ENCODE measurements at places on chromosomes 5 and 9. TPM values are rescaled to one million over a fixed set of nuclear protein-coding genes. Genes with fewer than 3 reads are reported as not detected.

The SLC22A4 gene
- 0.93 TPM for total RNA-seq

DNA sequence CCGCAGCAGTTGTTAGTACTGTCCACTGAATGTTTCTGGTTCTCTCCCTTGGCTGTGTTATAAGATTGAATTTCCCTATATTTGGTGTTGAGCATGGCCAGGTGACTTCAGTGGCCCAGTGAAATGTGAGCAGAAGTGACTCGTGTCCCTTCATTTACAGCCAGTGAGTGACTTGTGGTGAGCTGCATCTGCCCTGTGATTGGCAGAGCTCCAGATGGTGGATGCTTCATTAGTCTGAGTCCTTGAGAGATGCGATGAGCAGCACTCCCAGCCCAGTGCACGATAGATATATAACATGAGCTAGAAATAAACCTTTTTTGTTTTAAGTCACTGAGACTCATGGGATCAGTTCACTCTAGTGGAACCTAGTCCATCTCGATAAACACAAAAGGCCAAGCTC, 19.3 kb downstream of the PCSK5 start:
- H3K4me1 ChIP-seq, result no peaks in the 10 kb centered on the region
- no peaks in the 10 kb centered on the region for H3K36me3 ChIP-seq
- H3K27me3 ChIP-seq, result peaks cover 9% of the 10 kb centered on the region
- H3K4me3 ChIP-seq, result no peak overlapping the region
- no peak for DNase-seq

- no peak overlapping the region for H3K4me3 ChIP-seq
- no peak for DNase-seq
- no peaks in the 10 kb centered on the region for H3K36me3 ChIP-seq
- H3K27ac ChIP-seq, result no peak overlapping the region
Observed at GRCh38 chr5:168647083-168647482, 67.9 kb upstream of the PANK3 start.

GRCh38 chr9:4309806-4310205, 9.9 kb upstream of the GLIS3 start:
- H3K4me3 ChIP-seq, result no peak overlapping the region
- H3K36me3 ChIP-seq, result no peaks in the 10 kb centered on the region
- H3K27ac ChIP-seq, result no peak overlapping the region

GRCh38 chr9:127264462-127265219, at the start of gene GARNL3:
Gene GARNL3, plus strand, starts transcription at chr9:127264774. Its CDS starts 104 bp downstream, at chr9:127264878.
- no peaks in the 10 kb centered on the region for H3K4me1 ChIP-seq
- H3K27ac ChIP-seq, result no peak within 1 kb of the TSS
- H3K36me3 ChIP-seq, result no peaks in the 10 kb centered on the region

The SHC3 gene
- not detected for total RNA-seq

The ZBED3 gene
- total RNA-seq, result 0.17 TPM

The IFNA2 gene
- not detected for total RNA-seq

- H3K27ac ChIP-seq, result no peak overlapping the region
- peaks cover 48% of the 10 kb centered on the region for H3K4me1 ChIP-seq
- H3K4me3 ChIP-seq, result peak overlapping the region; percentile 38
- H3K36me3 ChIP-seq, result peaks cover 57% of the 10 kb centered on the region
- no peaks in the 10 kb centered on the region for H3K27me3 ChIP-seq
Observed at GRCh38 chr9:33032865-33033264, 7.8 kb downstream of the DNAJA1 start.

The PCDHAC2 gene
- not detected for total RNA-seq

- no peak overlapping the region for H3K27ac ChIP-seq
- H3K4me3 ChIP-seq, result no peak overlapping the region
- no peaks in the 10 kb centered on the region for H3K36me3 ChIP-seq
- peaks cover 24% of the 10 kb centered on the region for H3K4me1 ChIP-seq
Observed at GRCh38 chr9:92723299-92723625, 41.4 kb downstream of the BICD2 start.

GRCh38 chr9:79757881-79758669, 186.3 kb downstream of the TLE4 start:
- no peak for DNase-seq
- no peaks in the 10 kb centered on the region for H3K4me1 ChIP-seq
- no peak overlapping the region for H3K4me3 ChIP-seq

DNA sequence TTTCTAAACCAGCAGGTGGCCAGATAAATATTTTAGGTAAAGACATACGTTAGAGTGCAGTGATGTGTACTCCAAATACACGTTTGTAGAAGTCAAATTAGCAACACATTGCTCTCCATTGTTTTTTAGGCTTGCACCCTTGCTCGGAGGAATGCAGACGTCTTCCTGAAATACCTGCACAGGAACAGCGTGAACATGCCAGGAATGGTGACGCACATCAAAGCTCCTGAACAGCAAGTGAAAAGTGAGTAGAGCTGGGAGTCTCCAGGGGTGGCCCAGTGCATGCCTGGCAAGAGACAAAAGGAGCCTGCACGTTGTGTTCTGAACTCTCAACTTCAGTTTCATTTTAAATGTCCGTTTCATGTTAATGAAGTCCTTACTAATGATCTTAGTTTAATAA, 207.5 kb upstream of the OTULINL start:
- DNase-seq, result no peak
- no peak overlapping the region for H3K4me3 ChIP-seq
- no peaks in the 10 kb centered on the region for H3K27me3 ChIP-seq

GRCh38 chr9:126991183-126991582, 76.6 kb downstream of the RALGPS1 start:
- no peak for DNase-seq
- no peak overlapping the region for H3K27ac ChIP-seq
- no peak overlapping the region for H3K4me3 ChIP-seq
- peaks cover 34% of the 10 kb centered on the region for H3K36me3 ChIP-seq
- peaks cover 58% of the 10 kb centered on the region for H3K27me3 ChIP-seq

DNA sequence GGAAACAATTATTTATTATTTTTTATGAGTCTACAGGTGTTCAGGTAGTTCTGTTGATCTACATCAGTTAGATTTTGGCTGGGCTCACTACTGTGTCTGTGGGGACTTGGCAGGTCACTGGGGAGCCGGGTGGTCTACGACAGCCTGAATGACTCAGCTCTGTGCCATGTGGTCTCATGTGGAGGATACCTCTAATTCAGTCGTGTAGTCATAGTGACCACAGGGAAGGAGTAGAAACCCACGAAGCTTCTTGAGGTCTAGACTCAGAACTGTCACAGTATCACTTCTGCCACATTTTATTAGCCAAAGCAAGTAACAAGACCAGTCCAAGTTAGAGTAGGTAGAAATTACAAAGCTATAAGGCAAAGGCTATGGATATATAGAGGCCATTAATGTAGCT, 64.7 kb upstream of the GRAMD2B start:
- peak; percentile 73 for DNase-seq
- H3K4me3 ChIP-seq, result peak overlapping the region; percentile 8
- peak overlapping the region; percentile 20 for H3K27ac ChIP-seq
- peaks cover 2% of the 10 kb centered on the region for H3K27me3 ChIP-seq
- H3K36me3 ChIP-seq, result no peaks in the 10 kb centered on the region

GRCh38 chr5:93120051-93120450, 461.0 kb downstream of the NR2F1-AS1 start:
- H3K27ac ChIP-seq, result no peak overlapping the region
- no peaks in the 10 kb centered on the region for H3K27me3 ChIP-seq
- no peaks in the 10 kb centered on the region for H3K4me1 ChIP-seq
- H3K4me3 ChIP-seq, result no peak overlapping the region
- no peaks in the 10 kb centered on the region for H3K36me3 ChIP-seq

DNA sequence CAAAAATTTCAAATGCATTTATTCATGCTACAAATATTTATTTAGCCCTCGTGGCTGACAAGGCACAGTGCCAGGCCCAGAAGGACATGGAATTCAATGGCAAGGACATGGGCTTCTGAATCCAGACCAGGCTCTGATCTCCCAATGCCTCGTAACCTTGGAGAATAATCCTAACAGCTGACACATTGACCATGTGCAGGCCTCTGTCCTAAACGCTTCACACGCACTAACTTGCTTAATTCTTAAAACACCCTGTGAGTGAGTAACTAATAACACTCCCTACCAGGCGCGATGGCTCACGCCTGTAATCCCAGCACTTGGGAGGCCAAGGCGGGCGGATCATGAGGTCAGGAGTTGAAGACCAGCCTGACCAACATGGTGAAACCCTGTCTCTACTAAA, 33.2 kb downstream of the MYO10 start:
- H3K27ac ChIP-seq, result no peak overlapping the region
- no peaks in the 10 kb centered on the region for H3K36me3 ChIP-seq
- DNase-seq, result no peak
- H3K4me1 ChIP-seq, result no peaks in the 10 kb centered on the region

DNA sequence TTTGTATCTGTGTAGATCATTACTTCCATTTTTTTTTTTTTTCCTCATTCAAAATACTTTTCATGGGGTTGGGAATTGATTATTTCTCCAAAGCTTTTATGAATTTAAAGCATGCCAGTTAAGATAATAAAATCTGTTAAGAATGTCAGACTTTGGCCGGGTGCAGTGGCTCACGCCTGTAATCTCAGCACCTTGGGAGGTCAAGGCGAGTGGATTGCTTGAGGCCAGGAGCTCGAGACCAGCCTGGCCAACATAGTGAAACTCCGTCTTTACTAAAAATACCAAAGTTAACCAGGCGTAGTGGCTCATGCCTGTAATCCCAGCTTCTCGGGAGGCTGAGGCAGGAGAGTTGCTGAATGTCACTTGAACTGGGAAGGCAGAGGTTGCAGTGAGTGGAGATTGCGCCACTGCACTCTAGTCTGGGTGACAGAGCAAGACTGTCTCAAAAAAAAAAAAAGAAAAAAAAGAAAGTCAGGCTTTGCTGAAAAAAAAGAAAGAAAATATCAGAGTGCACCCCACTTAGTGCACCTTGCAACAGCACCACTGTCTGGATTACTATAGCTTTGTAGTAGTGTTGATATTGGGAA, 18.5 kb downstream of the TBC1D2 start:
- H3K27ac ChIP-seq, result no peak overlapping the region
- no peaks in the 10 kb centered on the region for H3K36me3 ChIP-seq
- no peak overlapping the region for H3K4me3 ChIP-seq
- no peaks in the 10 kb centered on the region for H3K4me1 ChIP-seq
- H3K27me3 ChIP-seq, result no peaks in the 10 kb centered on the region
- DNase-seq, result no peak

The SLC34A1 gene
- not detected for total RNA-seq

The PCDHA1 gene
- not detected for total RNA-seq

DNA sequence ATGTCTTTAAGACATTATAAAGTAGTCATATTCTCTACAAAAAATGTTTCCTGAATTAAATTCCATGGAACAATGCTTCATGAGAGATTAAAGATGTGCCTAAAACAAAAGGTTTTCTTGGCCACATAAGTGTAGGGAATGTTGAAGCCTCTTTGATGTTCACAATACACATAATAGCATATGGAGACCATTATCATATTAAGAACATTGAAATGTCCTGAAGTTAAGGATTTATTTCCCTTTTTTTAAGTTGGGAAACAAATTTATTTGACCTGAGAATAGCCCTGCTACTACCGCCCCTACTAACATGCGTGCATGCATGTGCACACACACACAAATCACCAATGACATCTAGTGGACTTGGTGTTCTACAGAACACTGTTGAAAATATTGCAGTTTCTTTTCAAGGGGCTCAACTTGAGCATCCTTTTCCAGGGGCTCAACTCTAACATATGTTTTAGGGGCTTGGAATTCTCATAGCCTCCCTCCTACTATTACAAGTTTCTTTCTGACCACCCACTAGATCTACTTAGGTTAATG, 124.9 kb upstream of the C6 start:
- H3K27ac ChIP-seq, result no peak overlapping the region
- DNase-seq, result no peak
- H3K27me3 ChIP-seq, result no peaks in the 10 kb centered on the region
- H3K36me3 ChIP-seq, result no peaks in the 10 kb centered on the region
- no peak overlapping the region for H3K4me3 ChIP-seq
- H3K4me1 ChIP-seq, result no peaks in the 10 kb centered on the region

DNA sequence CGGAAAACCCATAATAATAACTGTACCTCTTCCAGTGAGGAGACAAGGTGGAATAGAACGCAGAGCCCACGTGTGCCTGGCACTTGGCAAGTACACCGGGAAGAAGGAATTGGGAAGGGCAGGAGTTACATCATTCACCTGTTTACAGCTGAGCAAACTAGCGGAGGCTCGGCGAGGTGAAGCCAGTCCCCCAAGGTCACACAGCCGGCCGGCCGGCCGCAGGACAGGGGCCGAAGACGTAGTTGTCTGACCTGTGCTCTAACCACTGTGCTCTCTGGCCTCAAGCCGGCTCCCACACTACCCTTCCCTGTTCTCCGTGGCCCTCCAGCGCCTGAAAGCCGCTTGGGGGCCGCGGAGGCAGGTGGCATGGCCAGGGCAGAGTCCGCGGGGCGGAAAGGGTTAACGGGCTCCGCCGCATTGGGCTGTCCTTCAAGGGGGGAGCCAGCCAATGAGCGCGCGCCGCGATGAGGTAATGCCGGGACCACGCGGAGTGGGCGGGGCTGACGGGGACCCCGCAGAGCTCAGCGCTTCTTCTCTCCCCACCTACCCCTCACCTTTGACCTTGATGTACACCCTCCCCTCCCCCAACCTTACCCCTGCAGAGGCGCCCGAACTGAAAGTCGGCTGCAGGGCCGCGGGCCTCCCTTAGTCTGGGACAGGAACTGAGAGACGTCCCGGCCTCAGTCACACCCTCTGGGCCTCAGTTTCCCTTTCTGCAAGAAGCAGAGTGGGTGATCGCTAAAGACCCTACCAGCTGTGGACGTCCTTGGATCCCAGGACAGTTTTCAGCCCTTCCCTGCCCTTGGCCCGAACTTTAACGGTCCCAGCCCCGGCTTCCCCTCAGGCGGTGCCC, 125.1 kb downstream of the C9orf50 start:
- no peaks in the 10 kb centered on the region for H3K27me3 ChIP-seq
- peak overlapping the region; percentile 83 for H3K27ac ChIP-seq
- no peaks in the 10 kb centered on the region for H3K36me3 ChIP-seq
- peak; percentile 89 for DNase-seq
- H3K4me1 ChIP-seq, result peaks cover 14% of the 10 kb centered on the region

- no peaks in the 10 kb centered on the region for H3K4me1 ChIP-seq
- H3K27me3 ChIP-seq, result no peaks in the 10 kb centered on the region
- no peak overlapping the region for H3K4me3 ChIP-seq
- no peak overlapping the region for H3K27ac ChIP-seq
- peaks cover 4% of the 10 kb centered on the region for H3K36me3 ChIP-seq
Observed at GRCh38 chr5:145443366-145443765, 391.8 kb downstream of the PRELID2 start.

The HNRNPH1 gene
- total RNA-seq, result 874 TPM

DNA sequence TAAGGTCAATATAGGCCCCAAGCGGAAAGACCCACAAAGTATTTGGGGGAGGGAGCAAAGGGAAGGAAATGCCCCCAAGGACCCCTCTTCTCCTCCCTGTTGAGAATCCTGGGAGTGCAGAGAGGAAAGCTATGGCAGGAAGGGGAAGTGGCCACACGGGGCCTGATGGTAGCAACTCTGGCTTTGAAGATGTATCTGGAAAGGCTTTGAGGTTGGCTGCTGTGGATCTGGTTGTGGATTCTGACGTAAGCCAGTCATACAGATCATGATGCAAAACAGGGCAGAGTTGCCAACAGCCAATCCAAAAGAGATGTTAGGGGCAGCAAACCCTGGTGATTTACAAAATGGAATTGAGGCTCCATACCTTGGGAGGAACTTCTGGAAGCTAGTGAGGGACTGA, 108.8 kb downstream of the PRKACG start:
- no peaks in the 10 kb centered on the region for H3K36me3 ChIP-seq
- peaks cover 23% of the 10 kb centered on the region for H3K27me3 ChIP-seq
- H3K27ac ChIP-seq, result peak overlapping the region; percentile 2
- no peak for DNase-seq

The HTR1A gene
- not detected for total RNA-seq
